ENCODE measurements at places on chromosomes 4 and X.

DNA sequence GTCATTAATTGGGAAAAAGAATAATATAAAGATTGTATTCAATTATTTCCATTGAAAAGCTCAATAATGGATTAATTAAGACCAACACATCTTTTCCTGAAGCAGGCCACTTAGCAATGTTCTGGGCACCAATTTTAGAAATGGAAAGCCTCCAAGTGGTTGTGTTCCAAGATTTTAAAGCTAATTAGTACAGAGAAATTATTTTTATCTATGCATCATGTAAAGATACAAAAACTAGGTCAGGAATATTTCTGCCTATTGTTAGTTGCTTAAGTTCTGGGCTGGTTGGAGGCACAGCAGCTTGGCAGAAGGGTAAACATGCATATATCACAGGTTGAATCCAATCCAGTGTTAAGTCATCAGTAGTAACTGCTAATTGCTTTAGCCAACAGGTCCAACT lies 101.9 kb downstream of the RASL11B start:
- no peak for DNase-seq

- DNase-seq: no peak
Observed at GRCh38 chrX:99613041-99613440, 797.0 kb downstream of the PCDH19 start.

GRCh38 chrX:24243188-24243587 lies 70.7 kb downstream of the SUPT20HL2 start:
- no peak for DNase-seq

- no peak for DNase-seq
Observed at GRCh38 chr4:88204882-88205281, 46.4 kb upstream of the ABCG2 start.

DNA sequence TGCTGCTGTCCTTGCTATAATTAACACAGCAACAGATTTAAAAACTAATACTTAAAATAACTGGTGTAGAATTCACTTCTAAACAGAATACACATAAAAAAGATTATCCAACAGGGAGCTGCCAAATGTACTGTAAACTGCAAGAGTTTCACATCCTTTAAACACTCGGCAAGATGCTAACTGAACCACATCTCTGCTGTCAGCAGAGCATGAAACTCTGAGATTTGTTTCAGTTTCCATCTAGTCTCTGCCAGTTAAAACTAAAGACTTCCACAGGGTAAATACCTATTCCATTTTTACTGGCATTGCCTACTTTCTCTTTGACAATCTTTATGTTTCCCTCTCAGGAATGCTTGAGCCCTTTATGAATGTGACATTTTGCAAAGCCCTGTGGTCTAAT lies 127.7 kb downstream of the SLC7A11 start:
- no peak for DNase-seq

GRCh38 chr4:156901871-156902270 lies 69.7 kb downstream of the PDGFC start:
- DNase-seq: no peak

DNA sequence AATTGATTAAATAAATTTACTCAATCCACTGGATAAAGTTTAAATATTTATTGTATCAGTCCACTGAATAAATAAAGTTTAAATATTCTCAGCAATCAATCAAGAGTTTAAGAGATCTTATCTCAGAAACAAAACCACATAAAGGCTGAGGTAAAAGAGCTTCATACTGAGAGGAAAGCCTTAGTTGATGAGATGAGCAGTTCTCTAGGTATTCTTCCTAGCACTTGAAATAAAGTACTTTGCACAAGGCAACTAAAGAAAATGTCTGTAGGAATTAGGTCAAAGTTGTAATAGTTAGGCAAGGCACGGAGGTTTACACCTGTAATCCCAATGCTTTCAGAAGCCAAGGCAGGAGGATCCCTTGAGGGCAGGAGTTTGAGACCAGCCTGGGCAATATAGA lies 63.5 kb downstream of the UCHL1 start:
- peak; percentile 16 for DNase-seq

- no peak for DNase-seq
Observed at GRCh38 chrX:74514384-74514783, 93.1 kb downstream of the SLC16A2 start.

GRCh38 chrX:149858592-149858991 lies 22.4 kb upstream of the MAGEA8 start:
- DNase-seq: no peak

GRCh38 chr4:155434366-155434765 lies 57.6 kb upstream of the MAP9 start:
- DNase-seq: no peak

DNA sequence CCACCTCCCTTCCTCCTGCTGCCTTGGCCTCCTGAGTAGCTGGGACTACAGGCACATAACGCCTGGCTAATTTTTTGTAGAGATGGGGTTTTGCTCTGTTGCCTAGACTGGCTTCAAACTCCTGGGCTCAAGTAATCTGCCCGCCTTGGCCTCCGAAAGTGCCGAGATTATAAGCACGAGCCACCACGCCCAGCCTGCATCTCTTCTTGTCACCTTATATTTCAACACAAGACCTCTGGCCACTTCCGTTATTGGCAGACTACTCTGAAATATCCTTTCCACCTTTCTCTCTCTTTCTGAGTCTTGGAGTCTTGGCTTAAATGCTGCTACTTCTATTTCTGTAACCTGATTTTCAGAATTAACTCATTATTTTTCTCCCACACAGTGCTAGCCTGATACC lies 5.6 kb downstream of the KIAA0232 start:
- no peak for DNase-seq

DNA sequence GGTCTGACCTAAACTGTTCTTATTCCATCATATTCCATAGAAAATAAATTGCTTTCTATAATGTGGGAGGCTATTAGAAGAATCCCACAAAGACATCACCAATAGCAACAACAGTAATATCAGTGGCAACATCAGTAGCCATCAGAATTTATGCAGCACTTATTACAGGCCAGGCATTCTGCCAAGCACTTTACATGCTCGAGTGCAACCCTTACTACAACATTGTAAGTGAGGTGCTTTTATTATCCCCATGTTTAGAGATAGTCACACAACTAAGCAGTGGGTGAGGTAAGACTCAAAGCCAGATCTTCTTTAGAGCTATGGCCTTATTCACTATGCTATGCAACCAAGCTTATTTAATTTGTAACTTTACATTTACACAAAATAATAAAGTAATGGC lies 317.1 kb upstream of the BMP3 start:
- DNase-seq: no peak

DNA sequence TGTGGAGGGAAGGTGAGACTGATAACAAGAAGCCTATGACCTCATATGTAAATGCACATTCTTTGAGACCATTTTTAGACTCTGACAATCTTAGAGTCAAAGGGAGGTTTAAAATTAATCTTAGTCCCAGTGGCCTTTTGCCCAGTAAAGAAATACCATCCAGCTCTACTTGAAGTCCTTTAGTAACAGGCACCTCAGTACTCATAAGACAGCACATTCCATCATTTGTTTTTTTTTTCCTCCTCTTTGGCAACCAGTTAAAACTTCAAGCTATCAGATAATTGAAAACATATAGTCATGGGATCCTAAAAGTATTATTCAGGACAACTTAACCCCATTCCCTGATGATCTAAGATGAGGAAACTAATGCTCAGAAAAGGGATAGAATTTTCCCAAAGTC lies 4.6 kb downstream of the EDA2R start:
- no peak for DNase-seq

GRCh38 chr4:89765966-89766365 lies 71.0 kb downstream of the SNCA start:
- DNase-seq: no peak

GRCh38 chr4:184861047-184861446 lies 35.3 kb upstream of the ACSL1 start:
- DNase-seq: no peak

GRCh38 chr4:8392591-8393190 lies 47.8 kb downstream of the ACOX3 start:
- no peak for DNase-seq

GRCh38 chrX:45309096-45309495 lies 108.4 kb upstream of the DIPK2B start:
- DNase-seq: no peak

- DNase-seq: no peak
Observed at GRCh38 chr4:114561590-114561989, 37.0 kb upstream of the UGT8 start.

- no peak for DNase-seq
Observed at GRCh38 chr4:105622269-105622668, 69.8 kb downstream of the ARHGEF38 start.

DNA sequence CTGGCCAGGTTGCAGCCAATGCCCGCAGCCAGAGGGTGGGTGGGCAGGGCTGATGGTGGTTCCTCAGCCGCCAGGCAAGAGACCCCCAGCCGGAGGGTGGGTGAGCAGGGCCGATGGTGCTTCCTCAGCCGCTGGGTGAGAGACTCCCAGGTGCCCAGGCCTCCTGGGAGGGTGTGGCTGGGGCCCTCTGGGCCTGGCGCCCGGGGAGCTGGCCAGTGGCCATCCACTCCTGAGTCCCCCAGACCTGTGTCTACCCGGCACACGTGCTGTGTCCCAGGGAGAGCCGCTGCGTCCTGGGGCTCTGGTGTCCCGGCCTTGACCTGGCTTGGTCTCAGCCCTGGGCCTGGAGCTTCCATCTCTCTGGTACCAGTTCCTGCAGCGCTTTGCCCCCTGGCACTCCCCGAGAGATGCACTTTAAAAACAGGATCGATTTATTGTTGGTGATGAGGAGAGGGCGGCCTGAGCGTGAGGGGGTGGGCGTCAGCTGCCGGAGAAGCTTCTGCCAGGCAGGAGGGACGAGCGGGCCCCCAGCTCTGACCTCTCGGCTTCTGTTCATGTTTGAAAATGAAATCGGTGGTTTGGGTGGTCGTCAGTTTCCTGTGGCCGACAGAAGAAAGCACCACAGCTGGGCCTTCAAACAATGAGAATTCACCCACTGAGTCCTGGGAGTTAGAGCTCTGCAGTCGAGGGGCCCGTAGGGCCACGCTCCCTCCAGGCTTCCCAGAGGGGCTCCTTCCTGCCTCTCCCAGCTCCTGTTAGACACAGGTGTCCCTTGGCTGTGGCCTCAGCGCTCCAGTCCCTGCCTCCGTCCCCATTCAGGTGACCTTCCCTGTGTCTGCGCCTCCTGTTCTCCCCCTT lies 6.5 kb downstream of the DOK7 start:
- no peak for DNase-seq

GRCh38 chrX:17597836-17598439 lies 139.4 kb upstream of the SCML1 start:
- no peak for DNase-seq

DNA sequence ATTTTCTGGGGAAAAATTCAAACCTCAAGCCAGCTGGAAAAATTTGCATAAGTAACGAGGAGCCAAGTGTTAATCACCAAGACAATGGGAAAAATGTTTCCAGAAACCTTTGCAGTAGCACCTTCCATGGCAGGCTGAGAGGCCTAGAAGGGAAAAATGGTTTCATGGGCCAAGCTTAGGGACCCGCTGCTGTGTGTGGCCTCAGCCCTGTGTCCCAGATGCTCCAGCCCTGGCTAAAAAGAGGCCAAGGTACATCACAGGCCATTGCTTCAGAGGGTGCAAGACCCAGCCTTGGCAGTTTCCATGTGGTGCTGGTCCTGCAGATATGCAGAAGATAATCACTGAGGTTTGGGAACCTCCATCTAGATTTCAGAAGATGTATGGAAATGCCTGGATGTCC lies 98.3 kb upstream of the NWD2 start:
- no peak for DNase-seq

- DNase-seq: no peak
Observed at GRCh38 chrX:25067271-25068172, 51.8 kb upstream of the ARX start.

DNA sequence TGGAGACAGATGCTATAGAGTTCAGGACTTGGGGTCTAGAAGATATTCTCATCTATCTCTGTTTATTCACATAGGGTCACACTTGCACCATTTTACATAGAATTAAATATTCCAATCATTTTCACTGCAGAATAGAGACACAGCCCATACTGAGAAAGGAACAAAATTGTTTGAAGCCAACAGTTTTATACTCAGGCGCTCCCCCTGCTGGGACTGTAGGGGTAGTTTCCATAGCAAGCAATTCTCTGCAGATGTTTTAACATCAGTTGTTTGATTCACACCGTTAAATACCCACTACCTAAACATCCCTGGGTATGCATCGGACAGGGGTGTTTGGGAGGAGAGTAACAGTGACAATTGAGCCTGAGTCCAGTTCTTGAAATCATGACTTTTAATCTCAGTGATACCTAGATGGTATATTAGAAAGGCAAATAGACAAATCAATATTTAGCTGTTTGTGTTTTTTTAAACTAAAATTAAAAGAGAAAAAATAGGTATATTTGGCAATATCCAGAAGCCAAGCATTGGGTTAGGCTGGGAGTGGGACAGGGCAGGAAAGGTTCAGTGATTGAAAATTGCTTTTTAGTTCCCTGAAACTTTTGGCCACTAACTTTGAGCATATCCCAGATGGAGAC lies 33.8 kb downstream of the LONRF3 start:
- peak; percentile 0 for DNase-seq

- DNase-seq: no peak
Observed at GRCh38 chr4:109389369-109390114, 44.1 kb upstream of the SEC24B start.

DNA sequence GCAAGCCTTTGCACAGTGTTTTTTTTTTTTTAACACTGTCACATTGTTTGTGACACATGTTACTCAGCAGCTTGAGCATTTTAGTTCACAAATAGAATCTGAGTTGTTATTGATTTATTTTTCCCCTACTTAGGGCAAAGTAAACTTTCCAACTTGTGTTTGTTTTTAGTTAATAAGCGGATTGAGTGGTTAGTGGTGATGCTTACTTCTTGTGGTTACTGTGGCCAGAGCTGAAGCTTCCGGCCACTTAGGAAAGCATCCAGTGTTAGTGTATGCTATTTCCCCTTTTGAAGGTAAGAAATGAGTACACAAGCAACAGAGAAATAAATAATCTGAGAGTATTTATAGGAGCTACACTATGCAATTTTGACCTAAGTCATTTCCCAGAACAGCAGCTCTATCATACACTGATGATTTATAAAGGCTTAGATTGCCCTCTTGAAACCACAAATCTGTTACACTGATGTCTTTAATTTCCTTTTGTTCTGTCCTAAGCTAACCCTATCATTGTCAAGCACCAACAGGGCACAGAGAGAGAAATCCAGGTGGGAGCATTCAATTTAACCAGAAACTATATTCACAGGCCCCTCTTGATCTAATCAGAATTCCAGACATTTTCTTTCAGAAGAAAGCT lies 2464.6 kb downstream of the PCDH7 start:
- peak; percentile 49 for DNase-seq

DNA sequence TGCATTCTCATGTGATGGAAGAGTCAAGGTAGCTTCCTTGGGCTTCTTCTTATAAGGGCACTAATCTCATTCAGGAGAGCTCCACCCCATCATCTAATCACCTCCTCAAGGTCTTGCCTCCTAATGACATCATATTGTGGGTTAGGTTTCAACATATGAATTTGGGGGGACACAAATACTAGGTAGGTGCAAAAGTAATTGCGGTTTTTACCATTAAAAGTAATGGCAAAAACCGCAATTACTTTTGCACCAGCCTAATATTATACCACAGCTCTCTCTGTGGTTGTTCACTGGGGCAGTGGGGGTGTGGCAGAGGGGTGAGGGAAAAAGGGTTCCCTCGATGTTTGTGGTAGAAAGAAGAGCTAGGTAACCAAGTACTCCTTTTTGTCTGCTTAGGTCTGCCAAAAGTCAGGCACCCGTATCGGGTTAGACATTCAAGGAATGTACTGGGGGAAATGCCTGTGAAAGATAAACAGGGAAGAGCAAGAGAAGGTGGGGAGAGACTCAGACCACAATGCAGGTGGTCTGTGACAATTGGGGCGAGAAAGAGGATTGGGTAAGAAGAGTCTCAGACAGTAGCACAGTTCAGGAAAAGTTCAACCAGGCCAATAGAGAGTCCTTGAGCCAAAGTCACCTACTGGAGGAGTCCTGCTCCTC lies 78.9 kb upstream of the MTM1 start:
- DNase-seq: no peak

GRCh38 chr4:183853548-183853940 lies 51.6 kb upstream of the STOX2 start:
- DNase-seq: no peak
